ENCODE measurements at places on chromosomes 5 and 9. TPM values are rescaled to one million over a fixed set of nuclear protein-coding genes. Genes with fewer than 3 reads are reported as not detected.

COMMD10 gene
- total RNA-seq: 37.1 TPM

PFN3 gene
- not detected for total RNA-seq

- no peaks in the 10 kb centered on the region for H3K27me3 ChIP-seq
- peaks cover 35% of the 10 kb centered on the region for H3K4me1 ChIP-seq
- no peaks in the 10 kb centered on the region for H3K36me3 ChIP-seq
- DNase-seq: no peak
Measured at GRCh38 chr5:78533356-78533755, 115.2 kb downstream of the LHFPL2 start.

DNA sequence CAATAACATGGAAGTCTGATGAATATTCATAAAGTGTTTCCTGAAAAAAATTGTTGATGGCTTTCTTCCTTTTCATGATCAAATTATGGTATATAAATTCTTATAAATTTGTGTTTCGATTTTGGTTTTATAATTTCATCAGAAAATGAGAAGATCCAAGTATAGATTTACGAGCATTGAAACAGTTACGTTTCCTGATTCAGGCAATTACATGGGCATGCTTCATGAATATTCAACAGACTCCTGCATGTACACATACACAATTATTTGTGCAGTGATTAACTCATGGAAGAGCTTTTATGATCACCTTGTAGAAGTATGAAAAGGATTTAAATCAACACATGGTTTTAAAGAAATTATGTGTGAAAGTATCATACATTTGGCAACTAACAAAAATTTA lies 136.7 kb downstream of the MPDZ start:
- H3K27ac ChIP-seq: no peak overlapping the region
- no peaks in the 10 kb centered on the region for H3K36me3 ChIP-seq
- H3K4me1 ChIP-seq: peaks cover 5% of the 10 kb centered on the region
- H3K4me3 ChIP-seq: no peak overlapping the region
- no peak for DNase-seq
- no peaks in the 10 kb centered on the region for H3K27me3 ChIP-seq

GRCh38 chr5:136004436-136004835 lies 24.4 kb upstream of the TGFBI start:
- DNase-seq: no peak
- H3K4me1 ChIP-seq: peaks cover 4% of the 10 kb centered on the region
- H3K36me3 ChIP-seq: no peaks in the 10 kb centered on the region
- H3K4me3 ChIP-seq: no peak overlapping the region
- no peak overlapping the region for H3K27ac ChIP-seq

GRCh38 chr5:77630114-77630680 lies 8.3 kb downstream of the OTP start:
- peak overlapping the region; percentile 61 for H3K4me3 ChIP-seq
- peak; percentile 83 for DNase-seq
- no peak overlapping the region for H3K27ac ChIP-seq
- peaks cover 35% of the 10 kb centered on the region for H3K4me1 ChIP-seq
- H3K36me3 ChIP-seq: no peaks in the 10 kb centered on the region

- DNase-seq: no peak
- H3K27ac ChIP-seq: no peak overlapping the region
- H3K27me3 ChIP-seq: no peaks in the 10 kb centered on the region
- H3K4me1 ChIP-seq: no peaks in the 10 kb centered on the region
- no peaks in the 10 kb centered on the region for H3K36me3 ChIP-seq
Measured at GRCh38 chr9:120158221-120158620, 421.7 kb downstream of the CDK5RAP2 start.

- H3K27ac ChIP-seq: no peak overlapping the region
- no peaks in the 10 kb centered on the region for H3K36me3 ChIP-seq
- no peak overlapping the region for H3K4me3 ChIP-seq
Measured at GRCh38 chr5:138717399-138717798, 35.8 kb upstream of the CTNNA1 start.

DNA sequence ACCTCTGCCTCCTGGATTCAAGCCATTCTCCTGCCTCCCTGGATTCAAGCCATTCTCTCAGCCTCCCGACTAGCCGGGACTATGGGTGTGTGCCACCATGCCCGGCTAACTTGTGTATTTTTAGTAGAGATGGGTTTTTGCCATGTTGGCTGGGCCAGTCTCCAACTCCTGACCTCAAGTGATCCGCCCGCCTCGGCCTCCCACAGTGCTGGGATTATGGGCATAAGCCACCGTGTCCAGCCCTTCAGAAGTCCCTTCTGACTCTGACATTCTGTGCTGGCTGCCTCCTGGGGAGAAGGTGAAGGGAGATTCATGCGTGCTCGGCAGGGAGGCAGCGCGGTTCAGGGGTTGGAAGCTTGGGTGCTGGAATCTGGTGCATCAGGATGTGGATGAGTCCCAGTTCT lies 28.8 kb downstream of the PRRX2 start:
- H3K27ac ChIP-seq: no peak overlapping the region
- H3K27me3 ChIP-seq: peaks cover 50% of the 10 kb centered on the region
- DNase-seq: no peak
- H3K36me3 ChIP-seq: no peaks in the 10 kb centered on the region
